ENCODE measurements at places on chromosomes 4 and X. TPM values are rescaled to one million over a fixed set of nuclear protein-coding genes. Genes with fewer than 3 reads are reported as not detected.

DNA sequence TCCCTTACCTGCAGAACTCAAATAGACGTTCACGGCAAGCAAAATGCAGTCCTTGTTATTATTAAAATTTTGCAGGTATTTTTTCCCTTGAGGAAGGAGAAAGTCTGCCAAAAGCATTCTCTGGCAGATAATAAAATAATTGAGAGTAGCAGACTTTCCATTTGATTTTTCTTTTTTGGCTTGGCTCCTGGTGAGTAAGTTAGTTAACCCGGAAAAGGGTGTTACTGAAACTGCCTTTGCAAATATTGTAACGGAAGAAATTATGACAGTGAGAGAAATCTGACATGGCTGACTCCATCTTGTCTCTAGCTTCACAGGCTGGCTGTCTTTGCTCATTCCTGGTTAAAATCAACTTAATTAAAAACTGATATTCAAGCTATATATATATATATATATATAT, 100.5 kb downstream of the GPR143 start:
- no peak for DNase-seq

GRCh38 chr4:78414116-78414515, 137.5 kb upstream of the ANXA3 start:
- DNase-seq: peak; percentile 48

DNA sequence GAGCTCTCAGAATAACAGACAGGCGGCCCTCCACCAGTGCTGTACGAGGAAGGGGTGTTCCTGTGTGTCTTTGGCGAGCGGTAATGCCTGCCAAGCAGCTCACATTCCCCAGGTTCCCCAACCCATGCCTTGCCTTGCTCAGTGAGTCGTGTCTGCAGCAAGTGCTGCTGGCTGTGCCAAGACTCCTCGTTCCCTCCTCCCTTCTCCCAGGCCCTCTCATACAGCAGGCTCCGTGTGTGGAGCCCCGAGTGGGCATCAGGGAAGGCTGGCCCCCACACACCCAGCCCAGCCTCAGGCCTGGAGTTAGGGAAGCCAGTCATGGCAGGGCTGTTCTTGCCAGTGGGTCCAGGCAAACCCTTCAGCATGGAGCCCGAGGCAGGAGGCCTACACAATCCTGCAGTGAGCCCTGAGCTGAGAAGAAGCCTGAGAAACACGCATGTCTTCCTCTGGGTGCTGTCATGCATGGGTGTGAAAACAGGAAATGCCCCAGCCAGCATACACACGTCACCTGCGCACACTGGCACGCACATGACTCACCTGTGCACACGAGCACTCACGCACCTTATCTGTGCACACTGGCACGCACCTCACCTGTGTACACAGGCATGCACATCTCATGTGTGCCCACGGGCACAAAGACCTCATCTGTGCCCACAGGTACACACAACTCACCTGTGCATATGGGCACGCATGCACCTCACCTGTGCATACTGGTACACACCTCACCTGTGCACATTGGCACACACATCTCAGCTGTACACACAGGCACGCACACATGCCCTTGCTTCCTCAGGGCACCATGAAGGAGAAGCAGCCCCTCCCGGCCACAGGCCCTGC, 238.7 kb downstream of the DHRSX start:
- DNase-seq: peak; percentile 79

- DNase-seq: no peak
Observed at GRCh38 chr4:110224812-110225211, 26.4 kb upstream of the ELOVL6 start.

GRCh38 chr4:146255463-146255862, 41.1 kb downstream of the REELD1 start:
- no peak for DNase-seq

GRCh38 chr4:80990851-80991250, 39.7 kb upstream of the BMP3 start:
- DNase-seq: peak; percentile 1

DNA sequence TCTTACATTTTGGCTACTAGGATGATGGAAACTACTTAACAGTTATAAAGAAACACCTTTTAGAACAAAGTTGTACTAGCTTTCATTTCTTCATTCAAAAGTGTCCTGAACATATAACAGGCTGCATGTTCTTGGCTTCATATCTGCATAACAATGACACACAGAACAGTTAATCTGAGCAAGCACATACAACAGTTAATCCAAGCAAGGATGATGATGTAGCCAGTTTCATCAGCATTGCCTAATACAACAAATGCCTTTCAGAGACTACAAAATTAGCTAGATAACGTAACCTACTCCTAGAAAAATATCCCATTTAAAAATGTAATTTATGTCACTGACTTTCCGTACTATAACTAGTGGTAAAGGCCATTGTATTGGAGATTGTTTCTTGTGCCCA, 182.1 kb downstream of the SCFD2 start:
- DNase-seq: no peak

DNA sequence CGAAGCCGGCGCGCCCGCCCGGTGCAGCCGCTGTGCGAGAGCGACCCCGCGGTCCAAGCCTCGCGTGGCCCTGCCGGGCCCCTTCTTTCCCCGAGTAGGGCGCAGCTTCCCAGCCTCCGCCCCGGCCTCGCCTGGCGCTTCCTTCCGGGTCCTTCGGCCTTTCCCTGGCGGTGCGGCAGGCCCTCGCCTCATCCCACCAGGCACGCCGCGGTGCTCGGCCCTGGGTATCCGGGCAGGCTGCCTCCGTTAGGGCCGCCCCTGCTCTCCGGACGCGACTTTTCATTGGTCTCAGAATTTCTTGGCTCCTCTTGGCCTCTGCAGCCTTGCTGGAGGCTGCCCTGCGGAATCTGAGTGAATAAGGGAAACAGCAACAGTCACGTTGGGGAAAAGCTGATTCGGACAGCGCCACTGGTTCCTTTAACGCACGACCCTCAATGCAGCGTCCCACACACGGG, 429 bp downstream of the UVSSA start:
- DNase-seq: peak; percentile 94

DNA sequence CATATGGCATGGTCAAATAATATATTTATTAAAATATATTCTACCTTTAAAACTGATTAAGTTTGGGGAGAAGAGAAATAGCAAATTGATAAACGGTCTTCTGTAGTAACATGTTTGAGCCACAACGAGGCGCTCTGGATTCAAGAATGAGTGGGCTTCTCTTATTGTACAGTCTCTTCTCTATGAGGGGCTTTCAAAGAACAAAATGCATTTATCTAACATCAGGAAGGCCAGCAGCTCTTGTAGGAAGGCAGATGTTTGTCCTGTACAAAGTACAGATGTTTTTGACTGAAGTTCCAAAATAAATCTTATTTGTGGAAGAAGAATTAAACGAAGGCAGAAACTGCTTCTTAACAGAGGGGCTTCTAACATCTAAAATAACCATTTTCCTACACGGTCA, 153.6 kb downstream of the RASL11B start:
- DNase-seq: peak; percentile 69

GRCh38 chr4:98728433-98728832, 70.0 kb upstream of the TSPAN5 start:
- DNase-seq: peak; percentile 11

- no peak for DNase-seq
Observed at GRCh38 chrX:73963682-73964081, 340.3 kb upstream of the ZCCHC13 start.

DNA sequence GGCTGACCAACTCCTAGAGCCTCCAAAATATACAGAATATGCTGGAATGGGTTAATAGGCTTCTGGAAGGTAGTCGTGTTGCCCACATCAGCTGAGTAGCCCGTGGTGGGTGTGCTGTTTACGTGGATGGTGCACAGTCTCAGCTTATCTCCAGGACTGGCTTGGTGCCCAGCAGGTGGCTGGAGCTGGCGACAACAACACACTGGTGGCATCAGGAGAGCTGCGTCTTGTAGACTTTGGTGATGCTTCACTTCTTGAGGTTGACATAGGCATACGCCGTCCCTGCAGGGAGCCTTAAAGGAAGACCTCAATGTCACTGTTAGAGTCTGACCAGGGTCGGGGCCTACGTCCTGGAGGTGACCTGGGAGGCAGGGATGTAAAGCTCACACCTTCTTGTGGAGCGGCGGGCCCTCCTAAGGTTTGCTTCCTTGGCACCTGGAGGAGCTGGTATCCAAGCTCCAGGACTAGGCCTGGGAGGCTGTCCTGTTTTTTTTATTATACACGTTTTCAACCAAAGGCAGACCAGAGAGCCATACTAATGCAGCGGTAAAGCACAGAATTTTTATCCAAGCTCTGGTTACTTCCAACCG, 26.5 kb upstream of the RBMX start:
- DNase-seq: no peak

- no peak for DNase-seq
Observed at GRCh38 chr4:181962321-181962720, 280.9 kb upstream of the TENM3 start.

GRCh38 chr4:169649545-169650226, 29.3 kb downstream of the CLCN3 start:
- no peak for DNase-seq

DNA sequence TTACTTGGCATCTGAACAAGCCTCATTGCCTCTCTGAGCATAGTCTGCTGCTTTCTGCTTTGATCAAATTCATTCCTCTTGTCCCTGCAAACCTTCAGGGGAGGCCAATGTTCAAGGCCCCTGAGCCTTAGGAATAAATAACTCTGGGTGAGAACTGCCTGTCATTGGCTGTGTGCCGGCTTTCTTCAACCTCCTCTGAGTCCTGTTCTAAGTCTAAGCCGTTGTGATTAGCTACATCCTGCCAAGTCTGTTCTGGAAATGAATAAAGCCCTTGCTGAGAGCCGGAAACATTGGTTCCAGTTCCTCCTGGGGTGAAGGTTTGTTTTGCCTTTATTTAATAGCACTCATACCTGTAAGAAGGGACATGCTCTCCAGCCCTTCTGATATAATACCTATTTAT, 13.8 kb downstream of the RNF4 start:
- DNase-seq: peak; percentile 59

- DNase-seq: no peak
Observed at GRCh38 chrX:134184936-134185335, 52.0 kb upstream of the CCDC160 start.

DNA sequence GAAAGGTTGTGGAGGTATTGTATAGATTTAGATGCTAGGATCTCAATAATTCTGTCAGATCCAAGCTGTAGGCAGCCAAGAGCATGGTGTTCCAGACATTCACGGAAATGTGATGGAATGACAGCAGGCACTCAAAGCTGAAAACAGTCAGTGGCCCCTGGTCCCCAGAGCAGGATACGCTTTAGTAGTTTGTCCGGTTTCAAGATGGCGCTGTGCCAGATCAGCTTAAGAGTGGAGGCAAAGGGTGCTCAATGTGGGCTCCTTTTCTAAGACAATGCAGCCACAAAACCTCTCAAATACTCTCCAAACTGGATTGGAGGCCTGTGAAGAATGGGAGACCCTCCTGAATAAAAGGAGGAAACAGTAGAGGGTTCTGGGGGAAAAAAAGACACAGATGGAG, 291.2 kb upstream of the HS3ST1 start:
- no peak for DNase-seq

GRCh38 chr4:56619160-56619559, 61.9 kb downstream of the HOPX start:
- peak; percentile 37 for DNase-seq

DNA sequence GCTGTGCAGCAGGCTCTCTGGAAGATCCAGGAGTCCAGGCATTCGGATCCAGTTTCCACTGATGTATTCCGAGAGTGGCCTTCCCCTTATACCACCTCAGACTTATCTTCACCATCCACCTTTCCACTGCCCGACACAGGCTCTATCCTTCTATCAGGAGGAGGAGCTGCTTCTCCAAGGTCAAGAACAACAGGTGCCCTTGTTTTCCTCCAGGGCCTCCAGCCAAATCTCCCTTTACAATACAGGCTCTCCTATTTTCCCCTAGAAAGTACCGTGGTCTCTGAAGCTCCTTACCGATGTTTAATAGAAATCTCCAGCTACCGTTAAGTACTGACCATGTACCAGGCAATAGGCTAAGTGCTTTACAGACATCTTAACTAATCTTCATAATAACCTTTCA, 61.3 kb downstream of the AFAP1 start:
- DNase-seq: no peak

DNA sequence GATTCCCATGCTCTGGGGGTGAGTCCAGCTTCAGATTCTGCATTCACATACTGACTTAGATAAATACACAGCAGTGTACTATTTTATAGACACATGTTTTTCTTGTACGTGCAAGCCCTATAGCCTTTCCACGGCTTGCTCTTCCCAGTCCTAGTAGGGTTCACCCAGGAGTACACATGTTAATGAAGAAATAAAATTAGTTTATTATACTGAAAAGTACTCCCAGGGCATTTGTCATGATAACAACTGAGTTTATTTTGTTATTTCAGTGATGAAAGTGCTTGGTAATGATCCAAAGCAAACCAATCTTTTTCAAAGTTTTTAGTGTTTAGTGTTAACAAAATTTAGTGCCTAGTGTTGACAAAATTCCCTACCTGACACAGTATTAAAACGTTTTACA, 21.3 kb downstream of the MAPK10 start:
- no peak for DNase-seq

- DNase-seq: no peak
Observed at GRCh38 chr4:158799856-158800255, 31.0 kb downstream of the FNIP2 start.

DNA sequence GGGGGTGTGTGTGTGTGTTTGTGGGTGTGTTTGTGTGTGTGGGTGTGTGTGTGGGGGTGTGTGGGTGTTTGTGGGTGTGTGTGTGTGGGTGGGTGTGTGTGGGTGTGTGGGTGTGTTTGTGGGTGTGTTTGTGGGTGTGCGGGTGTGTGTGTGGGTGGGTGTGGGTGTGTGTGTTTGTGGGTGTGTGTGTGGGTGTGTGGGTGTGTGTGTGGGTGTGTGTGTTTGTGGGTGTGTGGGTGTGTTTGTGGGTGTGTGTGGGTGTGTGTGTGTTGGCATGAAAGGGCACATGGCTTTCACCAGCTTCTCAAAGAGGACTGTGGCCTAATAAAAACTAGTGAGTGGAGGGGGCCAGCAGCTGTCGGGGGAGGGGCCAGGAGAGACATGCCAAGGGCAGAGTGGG, 25.3 kb upstream of the ZNF185 start:
- DNase-seq: no peak

IRS4 gene
- not detected for total RNA-seq

SPANXA2 gene
- total RNA-seq: not detected

CXCL8 gene
- 4.8 TPM for total RNA-seq

SSX2B gene
- not detected for total RNA-seq

ASMT gene
- 0.22 TPM for total RNA-seq

FAM47B gene
- not detected for total RNA-seq

NUP62CL gene
- 9.2 TPM for total RNA-seq
